Globus pallidus (tissue), 1 donor: ENCODE measurements at places on chromosomes 4 and X.

DNA sequence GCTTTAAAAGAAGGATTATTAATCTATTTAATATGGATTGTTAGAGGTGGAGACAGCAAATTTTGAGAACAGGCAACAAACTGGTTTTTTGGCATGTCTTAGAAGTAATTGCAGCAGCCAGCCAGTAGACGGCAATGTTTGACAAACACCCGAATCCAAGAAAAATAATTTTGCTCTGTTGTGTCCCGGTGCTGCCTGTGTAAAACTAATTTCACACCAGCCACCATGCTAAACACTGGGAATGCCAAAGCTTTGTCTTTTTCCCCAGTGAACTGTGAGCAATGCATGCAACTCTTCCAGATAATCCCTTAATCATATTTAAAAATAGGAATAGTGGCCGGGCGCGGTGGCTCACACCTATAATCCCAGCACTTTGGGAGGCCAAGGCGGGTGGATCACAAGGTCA lies 25.9 kb downstream of the SMIM31 start:
- peak; percentile 30 for DNase-seq

- DNase-seq, result no peak
Observed at GRCh38 chr4:4323705-4324534, 33.9 kb downstream of the ZBTB49 start.

DNA sequence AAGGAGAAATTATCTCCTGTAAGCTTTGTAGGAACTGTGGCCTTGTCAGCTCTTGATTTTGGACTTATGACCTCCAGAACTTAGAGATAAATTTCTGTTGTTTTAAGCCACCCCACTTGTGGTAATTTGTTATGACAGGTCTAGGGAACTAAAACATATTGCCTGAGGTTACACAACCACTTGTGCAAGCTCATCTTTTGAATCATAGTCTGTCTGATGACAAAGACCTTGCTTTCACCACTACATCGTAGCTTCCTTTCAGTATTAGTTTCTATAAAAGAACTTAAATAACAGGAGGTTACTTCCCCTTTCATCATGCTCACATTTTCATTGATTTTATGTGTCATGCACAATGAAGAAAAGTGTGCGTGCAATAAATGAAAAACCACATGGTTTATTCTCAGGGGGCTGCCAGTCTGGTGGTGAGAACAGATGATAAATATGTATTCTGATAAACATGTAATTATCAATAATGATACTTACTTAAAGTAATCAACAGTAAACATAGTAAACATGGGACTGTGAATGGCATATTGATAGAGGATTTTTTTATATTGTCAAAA lies 690.0 kb upstream of the HS3ST1 start:
- no peak for DNase-seq

DNA sequence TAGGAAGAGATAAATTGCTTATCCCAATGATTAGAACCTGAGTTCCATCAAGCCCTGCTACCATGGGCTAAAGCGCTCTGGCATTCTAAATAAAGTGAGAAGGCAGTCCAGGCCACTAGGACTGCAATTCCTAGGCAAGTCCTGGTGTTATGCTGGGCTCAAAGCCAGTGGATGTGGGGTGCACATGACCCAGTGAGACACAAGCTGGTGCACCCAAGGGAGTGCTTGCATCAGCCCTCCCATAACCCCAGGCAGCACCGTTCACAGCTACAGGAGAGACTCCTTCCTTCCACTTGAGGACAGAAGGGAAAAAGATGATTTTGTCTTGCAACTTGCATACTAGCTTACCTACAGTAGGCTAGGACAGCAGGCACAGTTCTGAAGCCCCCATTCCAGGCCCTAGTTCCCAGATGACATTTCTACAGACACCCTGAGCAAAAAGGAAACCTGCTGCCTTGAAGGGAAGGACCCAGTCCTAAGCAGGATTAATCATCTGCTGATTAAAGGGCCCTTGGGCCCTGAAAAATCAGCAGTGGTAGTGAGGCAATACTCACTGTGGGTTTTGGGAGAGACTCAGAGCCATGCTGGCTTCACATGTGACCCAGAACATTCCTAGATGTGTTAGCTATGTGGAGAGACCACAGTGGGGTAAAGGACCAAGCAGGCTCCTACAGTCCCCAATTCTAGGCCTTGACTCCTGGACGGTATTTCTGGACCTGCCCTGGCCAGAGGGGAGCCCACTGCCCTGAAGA lies 77.8 kb downstream of the KLHL13 start:
- DNase-seq, result no peak

- no peak for DNase-seq
Observed at GRCh38 chrX:111124418-111124817, 28.4 kb downstream of the PAK3 start.

DNA sequence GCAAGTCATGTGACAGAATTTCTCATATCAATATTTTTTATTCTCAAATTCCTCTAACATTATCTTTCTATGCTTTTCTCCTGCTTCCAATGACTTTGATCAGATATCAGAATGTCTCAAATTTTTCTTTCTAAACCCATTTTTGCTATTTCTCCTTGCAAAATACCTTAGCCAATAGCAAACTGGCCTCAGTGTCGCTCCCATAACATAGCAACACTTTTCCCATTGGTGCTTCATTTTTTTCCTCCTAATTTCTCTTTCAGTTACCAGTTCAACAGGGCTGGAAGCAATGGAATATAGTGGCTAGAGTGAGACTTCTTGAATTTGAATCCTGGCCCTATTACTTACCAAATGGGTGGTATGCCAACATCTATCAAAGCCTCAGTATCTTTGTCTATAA lies 1091.6 kb downstream of the C4orf33 start:
- no peak for DNase-seq

GRCh38 chr4:122700178-122700725 lies 32.3 kb upstream of the BBS12 start:
- DNase-seq, result no peak

GRCh38 chrX:153921511-153922446 lies 4.3 kb downstream of the ARHGAP4 start:
- no peak for DNase-seq

- DNase-seq, result peak; percentile 33
Observed at GRCh38 chrX:39133971-39134370, 332.7 kb downstream of the MID1IP1 start.

GRCh38 chrX:73490661-73491060 lies 43.8 kb downstream of the CDX4 start:
- no peak for DNase-seq

DNA sequence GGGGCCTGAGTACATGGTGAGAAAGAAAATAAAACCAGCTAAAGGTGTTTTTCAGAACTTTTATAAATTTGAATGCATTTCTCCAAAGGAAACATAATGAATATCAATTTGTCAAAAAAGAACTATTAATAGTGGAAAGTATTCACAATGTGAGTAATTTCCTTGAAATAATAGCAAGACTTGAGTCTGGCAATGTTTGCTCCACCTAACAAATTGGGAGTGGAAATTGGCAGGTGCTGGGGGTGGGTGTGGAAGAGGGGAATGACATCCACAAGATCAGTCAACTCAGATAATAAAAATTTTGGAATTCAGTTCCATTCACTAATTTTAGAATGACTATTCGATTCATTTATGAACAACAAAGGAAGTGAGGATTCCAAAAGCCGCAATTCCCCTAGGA lies 884.8 kb upstream of the SLIT2 start:
- no peak for DNase-seq

DNA sequence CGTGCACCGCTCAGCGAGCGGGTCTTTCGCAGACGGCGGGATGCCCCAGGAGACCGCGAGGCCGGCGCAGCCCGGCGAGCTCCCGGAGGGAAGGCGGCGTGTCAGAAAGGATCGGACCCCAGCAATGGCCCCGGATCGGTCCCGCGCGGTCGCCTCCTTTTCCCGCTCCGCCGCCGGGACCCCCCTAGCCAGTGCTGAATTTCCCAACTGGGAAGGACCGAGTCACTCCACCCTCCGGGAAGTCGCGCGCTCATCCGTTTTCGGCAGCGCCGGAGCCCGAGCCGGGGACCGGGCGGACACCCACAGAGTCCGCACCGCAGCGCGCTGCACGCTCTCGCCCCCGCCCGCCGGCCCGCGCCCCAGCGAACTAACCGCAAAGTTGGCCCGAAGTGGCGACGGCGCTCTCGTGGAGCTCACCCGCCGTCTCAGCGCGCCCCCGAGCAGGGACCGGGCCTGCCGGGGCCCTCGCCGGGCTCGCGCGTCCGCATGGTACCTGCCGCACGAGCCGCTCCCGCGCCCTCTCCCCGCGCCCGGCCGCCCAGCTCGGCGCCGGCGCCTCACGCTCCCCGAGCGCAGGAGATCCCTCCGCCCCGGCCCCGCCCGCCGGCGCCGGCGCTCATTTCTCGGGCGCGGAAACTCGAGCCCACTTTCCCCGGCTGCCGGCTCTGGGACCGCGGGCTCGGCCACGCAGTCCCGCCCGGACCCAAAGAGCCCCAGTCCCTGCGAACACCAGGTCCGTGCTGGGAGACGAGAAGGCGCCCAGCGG lies at the start of gene FAT1:
FAT1 (minus strand) TSS at position 565 of the 766 bp plus-strand sequence. CDS start 14,029 bp downstream, outside the sequence.
- DNase-seq, result peak; percentile 66

DNA sequence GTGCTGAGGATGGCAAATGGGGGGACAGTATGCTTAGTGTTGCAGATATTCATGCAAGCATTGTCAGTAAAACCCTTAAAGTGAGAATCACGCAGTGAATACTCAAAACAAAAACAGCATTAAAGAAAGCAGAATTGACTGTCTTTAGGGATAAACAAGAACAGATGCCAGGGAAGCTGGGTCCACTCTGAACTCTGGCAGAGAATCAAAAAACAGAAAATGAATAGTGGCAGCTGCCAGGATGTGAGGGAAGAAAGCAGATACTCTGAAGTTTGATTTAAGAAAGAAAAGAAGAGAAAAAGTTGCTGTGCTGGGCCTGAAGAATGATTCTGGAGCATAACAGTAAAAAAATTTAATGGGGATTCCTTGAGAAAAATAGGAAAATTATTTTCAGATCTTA lies 131.5 kb downstream of the GABRA2 start:
- DNase-seq, result peak; percentile 26

DNA sequence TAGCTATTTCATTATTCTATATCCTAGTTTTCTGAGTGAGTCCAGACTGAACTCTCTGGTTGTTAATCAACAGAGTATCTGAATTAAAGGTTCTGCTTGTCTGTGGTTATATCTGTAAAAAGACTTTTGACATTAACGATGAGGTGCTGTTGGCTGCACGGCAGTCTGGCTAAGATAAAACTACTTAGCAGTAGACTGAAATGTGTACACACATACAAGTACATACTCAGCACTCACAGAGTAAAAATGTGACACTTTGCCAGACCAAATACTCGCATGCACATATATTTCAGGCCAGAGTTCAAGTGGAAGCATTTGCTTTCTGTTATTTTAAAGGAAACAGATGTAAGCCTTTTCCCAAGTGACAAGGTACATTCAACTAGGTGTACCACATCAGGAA lies 80.5 kb downstream of the PRDM5 start:
- DNase-seq, result no peak

DNA sequence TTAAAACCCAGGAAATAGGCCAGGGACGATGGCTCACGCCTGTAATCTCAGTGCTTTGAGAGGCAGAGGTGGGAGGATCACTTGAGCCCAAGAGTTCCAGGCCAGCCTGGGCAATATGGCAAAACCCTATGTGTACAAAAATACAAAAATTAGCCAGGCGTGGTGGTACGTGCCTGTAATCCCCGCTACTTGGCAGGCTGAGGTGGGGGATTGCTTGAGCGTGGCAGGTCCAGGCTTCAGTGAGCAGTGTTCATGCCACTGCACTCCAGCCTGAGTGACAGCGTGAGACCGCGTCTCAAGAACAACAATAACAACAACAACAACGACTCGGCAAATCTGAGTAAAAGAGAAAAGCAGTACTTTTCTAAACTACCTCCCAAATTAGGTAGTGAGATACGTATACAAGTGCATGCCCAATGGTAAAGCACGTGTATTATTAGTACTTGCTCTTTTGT lies 13.0 kb upstream of the NDUFC1 start:
- DNase-seq, result no peak

- DNase-seq, result no peak
Observed at GRCh38 chr4:156665780-156666366, 305.7 kb downstream of the PDGFC start.

DNA sequence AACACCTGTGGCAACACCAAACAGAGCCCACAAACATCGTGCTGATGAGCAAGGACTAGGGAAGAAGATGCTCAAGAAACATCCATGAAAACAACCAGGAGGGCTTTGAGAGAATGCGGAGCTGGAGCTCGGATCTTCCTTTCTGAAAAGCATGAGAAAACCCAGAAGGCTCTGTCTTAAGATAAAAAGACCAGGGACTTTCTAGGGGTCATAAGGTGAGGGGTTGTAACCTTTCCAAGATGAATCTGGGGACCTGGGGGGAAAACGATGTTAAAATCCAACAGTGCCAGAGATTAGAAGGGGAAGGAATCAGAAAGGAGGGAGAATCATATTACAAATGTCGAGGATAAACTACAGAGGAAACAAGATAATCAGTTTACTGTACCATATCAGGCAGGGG lies 10.1 kb downstream of the GK2 start:
- DNase-seq, result no peak

DNA sequence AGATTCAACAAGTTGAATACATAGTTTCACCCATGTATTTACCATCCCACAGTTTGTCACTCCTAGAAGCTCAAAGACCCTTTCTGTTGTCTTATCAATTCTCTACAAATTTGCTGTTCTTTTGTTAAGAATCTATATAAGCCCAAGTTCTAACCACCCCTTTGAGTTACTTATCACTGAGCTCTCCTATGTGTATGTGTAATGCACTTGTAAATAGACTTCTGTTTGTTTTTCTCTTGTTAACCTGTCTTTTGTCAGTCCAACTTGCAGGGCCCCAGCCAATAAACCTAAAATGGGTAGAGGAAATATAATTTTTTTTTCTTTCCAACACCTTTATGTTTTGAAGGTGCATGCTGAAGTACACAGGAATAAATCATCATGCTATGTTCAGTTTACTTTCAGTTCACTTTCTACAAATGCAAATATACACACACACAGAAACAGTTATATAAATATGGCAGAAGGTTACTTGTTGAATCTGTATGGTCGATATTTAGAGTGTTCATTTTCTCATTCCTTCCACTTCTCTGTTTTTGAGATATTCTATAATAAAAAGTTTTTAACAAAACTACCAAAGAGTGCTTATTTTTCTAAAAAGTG lies 22.3 kb upstream of the CLOCK start:
- no peak for DNase-seq

DNA sequence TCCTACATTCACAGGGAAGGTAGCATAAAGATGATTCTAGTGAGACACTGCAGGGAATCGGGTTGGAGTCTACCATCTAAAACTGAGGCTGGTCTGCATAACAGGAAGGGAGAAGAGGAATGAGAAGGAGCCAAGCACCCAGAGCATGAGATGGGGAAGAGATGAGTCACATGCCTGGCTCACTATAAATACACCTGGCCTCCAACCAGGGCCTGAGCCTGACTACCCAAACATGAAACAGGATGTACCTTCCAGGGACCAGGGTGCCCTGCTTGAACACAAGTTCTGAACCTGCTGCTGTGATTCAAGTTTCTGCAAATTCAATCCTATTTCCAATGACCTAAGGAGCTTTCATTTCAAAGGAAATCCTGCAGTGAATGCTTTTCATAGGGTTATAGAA lies 24.9 kb downstream of the CD99L2 start:
- DNase-seq, result no peak

DNA sequence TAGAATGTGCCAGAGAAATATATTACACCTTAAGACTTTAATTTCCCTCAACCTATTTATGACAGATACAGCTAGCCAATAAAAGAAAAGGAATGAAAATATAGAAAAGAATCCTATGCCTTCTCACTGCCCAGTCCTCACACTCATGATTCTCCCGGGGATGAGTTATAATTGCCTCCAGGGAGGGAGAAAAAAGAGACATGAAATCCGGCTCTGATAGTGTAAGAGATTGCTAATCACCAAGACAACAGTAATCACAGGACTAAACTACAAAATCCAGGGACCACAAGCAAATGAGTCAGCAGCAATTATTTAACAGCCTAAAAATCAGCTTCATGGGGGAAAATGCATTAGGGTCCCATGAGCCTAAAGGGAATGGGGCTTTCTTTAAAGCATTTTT lies 95.9 kb upstream of the DUSP21 start:
- no peak for DNase-seq
